ENCODE measurements at places on chromosomes 7 and 10. TPM values are rescaled to one million over a fixed set of nuclear protein-coding genes. Genes with fewer than 3 reads are reported as not detected.
A peak's percentile ranks its signal among the peaks of the same experiment; 100 is the strongest.

DNA sequence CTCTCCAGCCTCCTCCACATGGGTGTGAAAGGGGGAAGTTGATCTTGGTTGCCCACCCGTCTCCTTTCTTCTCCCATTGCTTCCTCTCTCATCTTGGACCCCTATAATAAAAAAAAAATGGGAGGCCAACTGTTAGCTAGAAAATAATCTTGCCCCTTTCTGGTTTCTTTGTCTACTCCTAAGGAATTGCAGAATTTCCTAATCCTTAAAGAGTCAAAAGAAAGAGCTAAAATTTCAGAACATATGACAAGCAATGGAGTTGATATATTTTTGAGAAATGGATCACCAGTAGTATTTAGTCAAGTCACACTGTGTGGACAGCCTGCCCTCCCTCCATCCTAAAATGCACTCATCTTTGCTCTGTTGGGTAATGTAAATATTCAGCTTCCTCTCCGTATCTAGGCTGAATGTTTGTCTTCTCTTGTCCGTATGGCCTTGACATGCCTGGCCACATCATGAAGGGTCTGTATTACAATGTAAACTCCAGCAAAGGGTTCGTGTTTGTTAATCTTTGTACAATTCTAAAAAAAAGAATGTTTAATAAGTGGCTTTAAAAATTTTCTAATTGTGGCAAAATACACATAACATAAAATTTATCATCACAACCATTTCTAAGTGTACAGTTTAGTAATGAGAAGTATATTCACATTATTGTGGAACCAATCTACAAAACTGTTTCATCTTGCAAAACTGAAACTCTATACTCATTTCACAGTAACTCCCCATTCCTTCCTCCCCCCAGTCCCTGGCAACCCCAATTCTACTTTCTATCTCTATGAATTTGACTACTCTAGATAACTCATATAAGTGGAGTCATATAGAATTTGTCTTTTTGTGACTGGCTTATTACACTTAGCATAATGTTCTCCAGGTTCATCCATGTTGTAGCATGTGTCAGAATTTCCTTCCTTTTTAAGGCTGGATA lies 71.5 kb downstream of the ZNF92 start:
- DNase-seq, result no peak
- no peak overlapping the region for H3K27ac ChIP-seq
- H3K4me1 ChIP-seq, result no peaks in the 10 kb centered on the region
- no peak overlapping the region for H3K4me3 ChIP-seq
- no peaks in the 10 kb centered on the region for H3K36me3 ChIP-seq

GRCh38 chr10:46544989-46545791 lies 11.3 kb downstream of the GPRIN2 start:
- no peaks in the 10 kb centered on the region for H3K36me3 ChIP-seq
- H3K27me3 ChIP-seq, result peaks cover 18% of the 10 kb centered on the region
- no peaks in the 10 kb centered on the region for H3K4me1 ChIP-seq
- no peak overlapping the region for H3K4me3 ChIP-seq
- DNase-seq, result no peak
- no peak overlapping the region for H3K27ac ChIP-seq

DNA sequence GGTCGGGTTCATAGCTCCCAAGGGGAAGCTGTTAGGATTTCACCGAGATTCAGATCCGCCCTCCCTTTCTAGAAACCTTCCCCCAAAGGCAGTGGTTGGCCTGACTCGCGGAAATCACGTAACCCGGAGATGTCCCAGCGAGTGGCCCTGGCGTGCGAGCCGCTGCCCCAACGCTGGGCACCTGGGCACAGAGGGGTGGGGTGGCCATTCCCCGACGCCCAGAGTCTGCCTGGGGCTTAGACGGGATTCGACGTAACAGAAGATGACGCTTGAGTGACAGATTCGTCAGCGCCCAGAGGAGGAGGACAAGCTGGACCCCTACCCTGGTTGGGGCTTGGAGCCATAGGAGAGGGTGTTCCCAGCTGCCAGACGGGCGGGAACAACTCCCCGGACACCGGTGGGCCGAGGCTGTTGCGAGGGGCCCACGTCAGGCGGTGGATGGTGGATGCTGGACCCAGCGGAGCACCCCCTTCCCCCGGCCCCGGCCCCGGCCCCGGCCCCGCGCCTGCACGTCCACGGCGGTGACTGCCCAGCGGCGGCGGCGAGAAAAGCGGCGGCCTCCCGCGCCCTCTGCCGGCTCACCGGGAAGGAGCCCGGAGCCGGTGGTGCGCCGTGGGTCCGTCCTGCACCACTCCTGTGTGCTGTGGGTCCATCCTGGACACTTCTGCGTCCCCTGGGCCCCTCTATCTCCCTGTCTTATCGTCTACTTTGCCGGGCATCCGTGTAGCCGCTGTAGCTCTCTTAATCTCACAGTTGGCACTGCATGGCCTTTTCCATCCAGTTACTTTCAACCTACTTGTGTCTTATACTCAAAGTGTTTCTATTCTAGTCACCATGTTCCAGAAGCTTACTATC lies 35.4 kb upstream of the KNDC1 start:
- no peak overlapping the region for H3K27ac ChIP-seq
- H3K36me3 ChIP-seq, result no peaks in the 10 kb centered on the region
- peaks cover 5% of the 10 kb centered on the region for H3K4me1 ChIP-seq
- DNase-seq, result no peak

- no peak for DNase-seq
- H3K4me3 ChIP-seq, result no peak overlapping the region
- no peaks in the 10 kb centered on the region for H3K36me3 ChIP-seq
- no peaks in the 10 kb centered on the region for H3K4me1 ChIP-seq
- no peak overlapping the region for H3K27ac ChIP-seq
- peaks cover 50% of the 10 kb centered on the region for H3K27me3 ChIP-seq
Observed at GRCh38 chr10:112967200-112967599, 17.2 kb downstream of the TCF7L2 start.

GRCh38 chr10:15141136-15142054 lies 27.1 kb downstream of the NMT2 start:
- H3K4me1 ChIP-seq, result peaks cover 45% of the 10 kb centered on the region
- H3K27me3 ChIP-seq, result no peaks in the 10 kb centered on the region
- H3K27ac ChIP-seq, result peak overlapping the region; percentile 90
- peak overlapping the region; percentile 63 for H3K4me3 ChIP-seq
- peak; percentile 36 for DNase-seq
- peaks cover 50% of the 10 kb centered on the region for H3K36me3 ChIP-seq

GRCh38 chr10:7486528-7486927 lies 75.7 kb upstream of the SFMBT2 start:
- H3K4me3 ChIP-seq, result no peak overlapping the region
- no peaks in the 10 kb centered on the region for H3K27me3 ChIP-seq
- no peak overlapping the region for H3K27ac ChIP-seq

DNA sequence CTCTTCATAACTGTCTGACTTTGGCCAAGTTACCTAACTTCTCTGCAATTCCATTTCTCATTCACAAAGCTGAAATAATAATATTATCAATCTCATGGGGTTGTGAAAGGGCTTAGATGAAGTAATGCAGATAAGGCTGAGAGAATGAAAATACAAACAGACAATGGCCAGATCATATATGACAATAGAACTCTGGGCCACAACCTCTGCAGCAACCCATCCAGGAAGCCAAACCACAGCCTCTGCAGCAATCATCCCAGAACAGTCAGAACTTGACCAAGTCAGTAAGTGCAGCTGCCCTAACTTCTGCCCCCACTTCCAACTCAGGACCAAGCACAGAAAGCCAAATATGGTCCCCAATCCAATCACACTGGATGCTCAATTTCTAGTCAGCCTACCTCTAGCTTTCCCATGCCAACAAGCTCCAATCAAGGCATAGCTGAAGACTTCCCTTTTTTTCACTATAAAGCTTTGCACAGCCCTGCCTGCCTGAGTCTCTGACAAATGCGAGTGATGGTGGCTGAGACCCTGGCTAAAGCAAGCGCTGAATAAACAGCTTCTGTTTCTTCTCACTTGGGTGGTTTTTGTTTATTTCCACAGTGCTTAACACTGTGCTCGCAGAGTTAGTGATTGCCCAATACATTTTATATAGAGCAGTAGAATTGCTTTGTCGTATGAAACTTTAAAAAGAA lies 34.8 kb upstream of the TNPO3 start:
- no peaks in the 10 kb centered on the region for H3K36me3 ChIP-seq
- H3K4me1 ChIP-seq, result peaks cover 18% of the 10 kb centered on the region
- peaks cover 3% of the 10 kb centered on the region for H3K27me3 ChIP-seq
- DNase-seq, result peak; percentile 16
- no peak overlapping the region for H3K27ac ChIP-seq
- H3K4me3 ChIP-seq, result no peak overlapping the region

GRCh38 chr7:16398146-16399017 lies 23.0 kb downstream of the CRPPA start:
- H3K4me3 ChIP-seq, result no peak overlapping the region
- DNase-seq, result no peak
- H3K4me1 ChIP-seq, result no peaks in the 10 kb centered on the region
- H3K27me3 ChIP-seq, result no peaks in the 10 kb centered on the region
- peaks cover 12% of the 10 kb centered on the region for H3K36me3 ChIP-seq

The ACSM6 gene
- total RNA-seq, result not detected

Data from activated T-helper 2 cell treated with anti-CD3 and anti-CD28 coated beads, Interferon-gamma antibody, Interleukin-2, Interleukin-4, amounts not matched to agents 10 μg/mL and 5 μg/mL and 100 μg/mL, durations not matched to agents 14 hours and 24 hours and 36 hours (primary cell).